Central memory CD4-positive, alpha-beta T cell (primary cell): ENCODE measurements at places on chromosomes 5 and 9.

- DNase-seq = no peak
These were observed 37.3 kb upstream of the ALDOB start for GRCh38 chr9:101472891-101473290.

DNA sequence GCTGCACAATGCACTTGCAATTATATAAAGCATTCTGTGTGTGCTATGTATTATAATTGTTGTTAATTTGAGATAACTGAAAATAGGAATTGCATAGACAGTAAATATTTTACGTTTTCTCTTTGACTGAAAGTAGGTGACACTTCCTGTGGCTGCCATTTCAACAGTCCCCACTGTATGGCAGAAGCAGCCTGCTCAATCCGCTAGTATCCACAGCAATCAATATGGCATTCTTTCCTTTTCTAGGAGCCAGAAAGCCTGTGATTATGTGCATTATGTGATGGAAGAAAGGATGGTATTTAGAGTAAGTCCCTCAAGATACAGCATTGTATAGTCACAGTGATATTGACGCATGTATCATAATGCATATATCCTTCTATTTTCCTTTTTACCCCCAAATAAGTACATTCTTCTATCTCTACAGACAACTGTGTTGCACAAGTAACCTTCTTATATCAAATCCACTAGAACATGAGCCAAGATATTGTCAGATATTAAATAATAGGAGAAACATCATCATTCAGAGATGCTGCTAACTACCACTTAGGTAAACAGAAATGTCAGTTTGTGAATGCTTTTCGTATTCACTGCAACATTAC lies 59.7 kb downstream of the CARTPT start:
- DNase-seq = no peak

- DNase-seq = no peak
These were observed 6.7 kb downstream of the GNG10 start for GRCh38 chr9:111668026-111668573.

GRCh38 chr5:112691339-112691680 lies 46.4 kb upstream of the APC start:
- no peak for DNase-seq

- DNase-seq = no peak
These were observed 90.3 kb upstream of the PLCXD3 start for GRCh38 chr5:41600731-41601130.

DNA sequence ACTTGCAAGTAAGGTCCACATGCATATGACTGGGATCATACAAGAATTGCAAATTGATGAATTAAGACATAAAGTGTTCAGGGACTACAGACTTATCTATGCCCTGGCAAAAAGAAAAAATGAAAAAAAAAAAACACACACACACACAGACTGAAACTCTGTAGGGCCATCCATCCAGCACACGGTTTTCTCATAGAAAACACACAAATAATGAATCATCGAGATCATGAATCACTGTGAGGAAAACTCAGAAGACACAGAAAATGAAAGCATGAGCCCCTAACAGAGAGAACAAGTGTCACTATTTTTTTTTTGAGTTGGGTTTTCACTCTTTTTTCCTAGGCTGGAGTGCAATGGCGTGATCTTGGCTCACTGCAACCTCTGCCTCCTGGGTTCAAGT lies 185.2 kb downstream of the IRX2 start:
- no peak for DNase-seq

DNA sequence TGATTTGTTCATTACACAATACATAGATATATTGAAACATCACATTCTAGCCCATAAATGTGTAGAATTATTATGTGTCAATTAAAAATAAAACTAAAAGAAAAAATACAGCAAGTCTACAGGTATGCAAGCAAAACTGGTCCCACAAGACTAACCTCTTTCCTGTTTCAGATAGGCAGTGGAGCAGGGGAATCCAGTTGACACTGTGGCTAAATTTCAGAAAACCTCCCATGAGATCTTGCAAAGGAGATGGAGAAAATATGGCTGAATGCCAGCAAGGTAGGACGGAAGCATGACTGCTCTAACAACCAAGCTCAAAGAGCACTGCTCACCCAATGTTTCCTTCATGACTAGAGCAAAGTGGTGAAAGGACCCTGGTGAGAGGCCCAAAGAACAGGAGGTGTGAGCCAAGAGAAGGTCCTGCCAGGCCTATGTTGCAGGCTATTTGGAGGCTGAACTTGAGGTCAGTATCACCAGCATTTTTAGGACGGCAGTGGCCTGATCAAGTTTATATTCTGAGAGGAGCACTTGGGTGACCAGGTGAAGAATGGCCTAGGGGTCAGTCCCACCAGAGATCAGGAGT lies 1.1 kb upstream of the SH3TC2 start:
- no peak for DNase-seq

- no peak for DNase-seq
These were observed 184.1 kb downstream of the CCDC192 start for GRCh38 chr5:127887282-127887681.

- peak; percentile 57 for DNase-seq
These were observed 133.2 kb downstream of the MTX3 start for GRCh38 chr5:79857714-79858409.

- no peak for DNase-seq
These were observed 12.1 kb downstream of the ZBTB34 start for GRCh38 chr9:126872516-126872915.

DNA sequence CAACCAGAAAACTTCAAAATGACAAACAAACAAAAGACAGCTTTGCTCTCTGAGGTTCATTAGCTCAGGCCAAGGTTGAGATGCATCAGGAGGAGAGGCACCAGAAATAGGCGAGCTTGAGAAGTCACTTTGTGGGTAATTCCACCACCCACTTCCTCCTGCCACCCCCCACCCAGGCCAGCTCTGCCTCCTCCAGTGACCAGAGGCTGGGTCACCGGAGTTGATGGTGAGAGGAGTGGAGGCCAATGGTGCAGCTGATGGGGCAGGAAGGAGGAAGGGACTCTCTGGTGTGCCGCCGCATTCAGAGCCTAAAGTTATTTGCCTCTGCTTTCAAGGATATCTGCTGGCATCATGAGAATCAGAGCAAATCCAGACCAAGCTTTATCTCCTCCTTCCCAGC lies 73.8 kb upstream of the ASTN2 start:
- no peak for DNase-seq

- no peak for DNase-seq
These were observed 129.2 kb downstream of the PDE4D start for GRCh38 chr5:59764361-59764760.

GRCh38 chr5:30156156-30156555 lies 1037.3 kb upstream of the CDH6 start:
- no peak for DNase-seq

DNA sequence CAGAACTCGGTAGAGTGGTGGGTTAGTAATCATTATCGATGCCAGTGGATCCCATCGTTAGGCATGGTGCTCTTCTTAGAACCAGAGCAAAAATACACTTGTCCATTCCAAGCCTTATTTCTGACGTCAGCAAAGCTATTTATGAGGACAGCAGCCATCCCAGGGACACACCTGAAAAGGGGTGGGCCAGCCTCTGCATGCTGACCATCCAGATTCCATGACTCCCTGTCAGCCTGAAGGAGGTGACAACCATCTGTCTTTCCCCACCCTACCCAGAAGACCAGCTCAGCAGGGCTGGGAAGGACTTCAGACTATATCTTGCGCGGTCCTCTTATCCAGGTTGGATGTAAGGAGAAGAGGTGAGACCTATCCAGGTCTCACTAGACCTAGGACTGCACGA lies 5.7 kb upstream of the NIPAL4 start:
- DNase-seq = no peak

GRCh38 chr5:115402822-115403577 lies 106.5 kb upstream of the CCDC112 start:
- no peak for DNase-seq

DNA sequence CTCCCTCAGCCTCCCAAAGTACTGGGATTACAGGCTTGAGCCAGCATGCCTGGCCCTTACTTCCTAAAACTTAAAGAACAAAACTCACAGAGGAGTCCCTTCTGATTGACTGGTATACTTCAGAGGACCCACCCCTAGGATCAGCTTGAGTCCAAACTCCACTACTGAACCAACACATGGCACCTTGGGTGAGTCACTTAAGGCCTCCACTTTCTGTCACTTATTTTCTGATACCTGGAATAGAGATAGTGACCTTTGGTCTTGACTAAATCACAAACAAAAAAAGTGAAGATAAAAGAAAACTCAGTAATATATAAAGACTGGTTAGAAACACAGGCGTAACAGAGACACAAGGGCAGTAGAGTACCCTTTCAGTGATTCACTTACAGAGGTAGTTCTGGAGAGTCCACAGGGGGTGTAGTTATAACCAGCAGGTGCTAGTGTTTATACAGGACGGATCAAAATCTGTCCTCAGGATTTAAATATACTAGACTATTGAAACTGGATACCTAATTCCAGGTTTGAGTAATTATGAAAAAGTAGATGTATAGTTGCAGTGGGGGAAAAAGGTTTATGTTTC lies 274.3 kb upstream of the ANKRD55 start:
- no peak for DNase-seq

DNA sequence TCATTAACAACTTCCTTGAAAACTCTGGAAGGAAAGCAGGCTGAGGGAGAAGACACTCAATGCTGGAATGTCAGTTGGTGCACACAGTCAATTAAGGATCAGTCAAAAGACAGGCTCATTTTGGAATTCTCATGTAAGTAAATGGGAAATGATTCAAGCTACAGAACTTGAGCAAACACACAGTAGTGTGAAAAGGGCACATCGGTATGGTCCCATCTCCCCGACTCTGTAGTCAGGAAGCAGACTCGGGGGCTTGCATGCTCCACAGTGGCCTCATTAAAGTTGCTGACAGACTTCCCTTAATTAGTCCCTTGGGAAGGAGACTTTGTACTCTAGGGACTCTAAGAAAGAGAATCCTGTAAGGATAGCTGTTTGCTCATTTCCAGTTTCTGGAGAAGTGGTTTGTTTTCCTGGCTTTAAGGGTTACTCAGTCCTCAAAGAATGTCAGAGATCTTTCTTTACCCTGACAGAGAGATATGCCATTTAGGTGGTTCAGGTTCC lies 339.2 kb downstream of the ADAMTS6 start:
- no peak for DNase-seq

DNA sequence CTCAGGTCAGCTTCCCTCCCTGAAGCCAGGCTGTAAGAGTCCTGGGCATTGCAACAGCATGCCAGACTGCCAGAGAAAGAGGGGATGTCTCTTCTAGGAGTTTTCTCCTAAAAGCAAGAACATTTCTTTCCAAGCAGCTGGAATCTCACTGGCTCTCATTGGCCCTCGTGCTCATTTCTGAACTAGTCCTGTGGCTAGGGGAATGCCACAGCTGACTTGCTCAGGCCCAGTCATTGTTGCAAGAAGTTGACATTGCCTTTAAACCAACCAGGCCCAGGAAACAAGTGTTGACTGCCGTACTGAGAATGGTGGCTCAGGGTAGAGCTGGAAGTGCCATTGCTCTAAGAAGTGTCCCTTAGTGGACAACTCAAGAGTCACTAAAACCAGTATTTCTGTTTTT lies 15.0 kb upstream of the CEP120 start:
- no peak for DNase-seq

- DNase-seq = no peak
These were observed 55.5 kb downstream of the MYO10 start for GRCh38 chr5:16880547-16880946.

GRCh38 chr9:109012876-109013678 lies at the start of gene CTNNAL1:
TSS of gene CTNNAL1 (minus strand) at chr9:109013499. CDS start at chr9:109013442, 57 bp downstream.
- peak; percentile 80 for DNase-seq

DNA sequence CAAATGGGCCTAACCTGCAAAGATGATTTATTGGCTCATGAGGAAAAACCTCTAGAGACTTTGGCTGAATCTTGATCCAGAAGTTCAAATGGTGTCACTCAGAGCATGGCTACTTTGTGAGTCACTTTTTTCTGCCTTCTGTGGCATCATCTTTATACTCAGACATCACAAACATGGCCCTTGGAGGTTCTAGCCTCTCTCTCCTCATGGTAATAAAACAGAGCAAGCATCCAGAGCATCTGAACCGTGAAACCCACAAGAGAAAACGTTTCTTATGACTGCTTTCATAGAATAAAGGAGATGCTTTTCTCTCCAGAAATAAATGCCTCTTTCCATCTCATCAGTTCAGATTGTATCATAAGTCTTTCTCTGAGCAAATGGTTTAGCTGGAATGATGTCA lies 780.3 kb downstream of the KCTD16 start:
- DNase-seq = no peak

DNA sequence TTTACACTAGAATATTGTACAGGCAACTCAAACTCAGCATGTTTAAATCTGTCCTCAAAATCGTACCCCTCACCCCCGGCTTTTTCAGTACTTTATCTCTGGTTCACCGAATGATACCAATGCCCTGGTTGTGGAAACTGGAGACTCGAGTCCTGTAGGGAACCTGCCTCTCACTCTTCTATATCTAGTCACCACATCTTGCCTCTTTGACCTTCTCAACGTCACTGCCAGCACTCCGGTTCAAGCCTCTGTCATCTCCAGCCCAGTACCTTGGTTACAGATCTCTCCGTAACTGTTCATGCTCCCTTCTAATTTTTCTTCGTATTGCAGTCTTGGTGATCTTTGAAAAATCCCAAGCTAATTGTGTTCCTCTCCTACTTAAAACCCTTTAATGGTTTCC lies 6.7 kb downstream of the SLC44A1 start:
- DNase-seq = no peak

GRCh38 chr9:3458806-3459475 lies 66.9 kb downstream of the RFX3 start:
- no peak for DNase-seq

GRCh38 chr9:91275655-91276054 lies 86.1 kb downstream of the AUH start:
- no peak for DNase-seq

GRCh38 chr9:88355166-88355565 lies 33.1 kb upstream of the SPIN1 start:
- DNase-seq = no peak

DNA sequence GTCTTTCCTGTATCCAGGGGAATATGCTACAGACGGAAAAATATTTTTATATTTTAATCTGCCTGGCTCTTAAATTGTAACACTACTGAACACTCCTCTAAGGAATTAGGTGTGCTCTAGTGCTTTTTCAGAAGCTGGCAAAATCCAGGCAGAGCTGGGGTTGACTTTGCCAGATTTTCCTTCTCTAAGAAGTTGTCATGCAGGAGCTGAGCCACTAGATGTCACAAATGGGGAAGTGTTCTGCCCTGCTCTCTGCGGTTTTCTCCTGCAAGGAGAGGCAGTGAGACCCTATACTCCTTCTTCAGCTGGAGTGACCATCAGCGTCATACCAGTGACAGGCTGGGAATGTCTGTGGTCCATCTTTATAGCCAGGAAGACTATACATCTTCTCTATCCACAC lies 112.5 kb downstream of the HAPLN1 start:
- DNase-seq = no peak

GRCh38 chr9:18771011-18771410 lies 262.0 kb downstream of the SAXO1 start:
- no peak for DNase-seq
